Upper lobe of left lung (tissue), 6 donors: ENCODE measurements at places on chromosomes 1 and 21. TPM values are rescaled to one million over a fixed set of nuclear protein-coding genes. Genes with fewer than 3 reads are reported as not detected.

DNA sequence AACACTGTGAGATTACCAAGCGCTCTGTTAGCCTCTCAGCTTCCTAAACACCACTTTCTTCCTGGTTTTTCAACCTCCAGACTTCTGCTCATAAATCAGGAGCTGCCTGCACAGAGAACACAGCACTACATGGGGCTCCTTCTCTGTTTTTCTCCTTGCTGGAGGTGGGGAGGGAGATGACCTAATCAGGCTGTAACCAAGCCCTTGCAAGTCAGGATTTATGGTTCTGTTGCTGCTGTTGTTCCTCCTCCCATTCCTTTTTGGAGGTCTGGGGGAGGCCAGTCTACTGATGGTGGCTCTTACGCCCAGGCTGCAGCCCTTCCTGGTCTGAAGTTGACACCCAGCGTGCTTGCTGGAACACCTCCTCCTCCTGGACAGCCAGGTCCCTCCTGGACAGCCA is 80.9 kb upstream of the AJAP1 start:
- DNase-seq = no peak

GRCh38 chr21:44949779-44950198 is 10.0 kb downstream of the SLX9 start:
- DNase-seq = no peak

GRCh38 chr1:230167419-230167852 is 100.4 kb downstream of the GALNT2 start:
- peak; percentile 68 for DNase-seq

DNA sequence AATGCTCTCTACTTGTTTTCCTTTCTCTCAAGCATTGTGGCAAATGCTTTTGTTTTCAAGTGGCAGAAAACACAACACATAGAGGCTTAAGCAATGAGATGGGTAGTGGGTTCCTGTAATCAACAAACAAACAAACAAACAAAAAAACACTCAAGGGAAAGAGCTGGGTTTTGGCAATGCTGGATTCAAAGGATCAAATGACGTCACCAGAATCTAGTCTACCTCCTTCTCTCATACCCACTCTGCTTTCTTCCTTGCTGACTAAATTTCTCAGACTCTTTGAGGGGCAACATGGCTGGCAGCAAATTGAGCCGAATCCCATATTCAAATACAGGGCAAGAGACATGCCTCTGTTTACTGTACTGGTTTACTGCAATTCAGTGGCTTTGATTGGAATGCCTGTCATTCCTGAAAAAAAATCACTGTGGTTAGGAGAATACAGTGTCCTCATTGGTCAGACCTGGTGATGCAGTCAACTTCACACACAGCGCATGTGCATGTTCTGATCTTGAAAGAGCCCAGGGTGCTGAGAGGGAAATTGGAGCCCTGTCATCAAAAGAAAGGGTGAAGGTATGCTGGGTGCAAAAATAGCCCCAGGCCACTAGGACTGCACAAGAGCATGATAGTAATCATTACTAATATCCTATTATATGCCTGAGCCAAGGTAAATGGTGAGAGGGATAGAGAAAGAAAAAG is 356.2 kb downstream of the KCTD3 start:
- no peak for DNase-seq

DNA sequence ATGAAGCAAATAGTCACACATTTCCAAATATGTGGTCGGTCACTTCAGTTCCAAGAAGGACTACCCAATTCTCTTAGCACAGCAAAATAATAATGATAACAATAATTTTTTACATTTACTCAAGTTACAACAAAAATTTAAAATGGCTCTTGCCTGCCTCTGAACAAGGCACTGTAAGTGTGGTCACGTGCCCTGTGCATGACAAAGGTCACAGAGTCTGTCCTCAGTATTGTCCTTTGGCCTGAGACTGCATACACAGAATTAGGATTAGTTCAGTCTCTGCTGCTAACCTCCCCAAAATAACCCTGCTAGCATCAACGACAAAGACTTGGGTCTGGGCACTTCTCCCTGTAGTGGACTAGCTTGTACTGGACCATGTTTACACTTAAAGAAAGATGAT is 297.1 kb upstream of the DUSP10 start:
- no peak for DNase-seq

DNA sequence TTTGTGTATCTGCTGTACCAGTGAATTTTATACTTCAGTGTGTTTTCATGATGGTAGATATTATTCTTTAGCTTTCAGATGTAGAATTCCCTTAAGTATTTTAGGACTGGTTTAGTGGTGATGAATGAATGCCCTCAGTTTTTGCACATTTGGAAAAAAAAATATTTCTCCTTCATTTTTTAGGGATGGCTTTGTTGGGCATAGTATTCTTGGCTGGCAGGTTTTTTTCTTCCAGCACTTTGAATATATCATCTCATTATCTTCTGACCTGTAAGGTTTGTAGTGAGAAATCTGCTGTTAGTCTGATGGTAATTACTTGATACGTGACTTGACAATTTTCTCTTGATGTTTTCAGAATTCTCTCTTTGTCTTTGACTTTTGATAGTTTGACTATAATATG is 66.8 kb downstream of the XPR1 start:
- no peak for DNase-seq

DNA sequence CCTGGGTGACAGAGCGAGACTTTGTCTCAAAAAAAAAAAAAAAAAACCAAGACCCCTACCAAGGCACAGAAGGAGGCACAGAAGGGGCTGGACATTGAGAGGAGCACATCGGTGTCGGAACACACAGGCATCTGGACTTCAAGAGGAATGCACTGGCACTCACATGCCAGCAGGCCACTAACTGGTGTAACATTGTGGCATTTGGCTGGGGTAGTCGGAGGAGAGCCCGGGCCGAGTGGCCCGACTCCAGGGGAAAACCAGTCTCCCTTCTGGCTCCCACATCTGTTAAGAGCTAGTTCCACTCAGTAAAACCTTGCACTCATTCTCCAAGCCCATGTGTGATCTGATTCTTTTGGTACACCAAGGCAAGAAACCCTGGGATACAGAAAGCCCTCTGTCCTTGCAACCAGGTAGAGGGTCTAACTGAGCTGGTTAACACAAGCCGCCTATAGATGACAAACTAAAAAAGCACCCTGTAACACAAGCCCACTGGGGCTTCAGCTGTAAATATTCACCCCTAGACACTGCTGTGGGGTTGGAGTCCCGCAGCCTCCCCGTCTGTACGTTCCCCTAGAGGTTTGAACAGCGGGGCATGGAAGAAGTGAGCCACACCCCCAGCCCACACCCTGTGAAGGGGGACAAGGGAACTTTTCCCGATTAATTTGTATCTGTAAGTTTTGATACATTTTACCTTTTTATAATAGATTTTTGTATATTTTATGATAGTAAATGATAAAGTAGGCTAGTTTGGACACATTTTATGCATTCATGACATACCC is 17.2 kb upstream of the AKIRIN1 start:
- DNase-seq = no peak

DNA sequence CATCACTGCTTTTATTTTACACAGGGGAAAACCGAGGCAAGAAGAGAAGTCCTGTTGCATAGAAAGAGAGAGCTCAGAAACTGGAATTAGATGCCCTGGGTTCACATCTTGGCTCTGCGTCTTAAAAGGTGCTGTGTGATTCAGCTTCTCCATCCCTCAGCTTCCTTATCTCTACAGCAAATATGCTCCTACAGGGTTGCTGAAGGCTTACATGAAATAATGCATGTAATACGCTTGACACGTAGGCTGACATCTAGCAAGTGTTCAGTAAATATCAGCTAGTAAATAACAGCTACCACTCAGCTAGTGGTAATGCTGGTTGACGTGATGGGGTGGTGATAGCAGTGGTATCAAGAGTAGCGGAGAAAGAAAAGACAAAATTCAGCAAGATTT is 77.1 kb upstream of the CD55 start:
- DNase-seq = no peak

DNA sequence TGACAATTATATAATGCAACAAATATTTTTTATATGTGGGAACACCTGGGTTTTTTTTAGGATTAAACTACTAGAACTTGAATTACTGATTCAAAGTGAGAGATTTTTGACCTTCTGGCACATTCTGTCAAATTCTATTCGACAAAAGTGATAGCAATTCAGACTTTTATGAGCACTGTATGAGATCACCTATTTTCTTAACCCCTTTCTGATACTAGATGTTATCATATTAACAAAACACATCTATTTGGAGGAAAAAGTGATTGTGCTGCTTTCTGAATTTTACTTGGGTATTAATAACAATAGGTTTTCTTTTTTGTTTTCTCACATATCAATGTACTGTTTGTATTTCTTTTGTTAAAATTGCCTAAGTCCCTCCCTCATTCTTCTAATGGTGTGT is 174.9 kb upstream of the GREM2 start:
- no peak for DNase-seq

DNA sequence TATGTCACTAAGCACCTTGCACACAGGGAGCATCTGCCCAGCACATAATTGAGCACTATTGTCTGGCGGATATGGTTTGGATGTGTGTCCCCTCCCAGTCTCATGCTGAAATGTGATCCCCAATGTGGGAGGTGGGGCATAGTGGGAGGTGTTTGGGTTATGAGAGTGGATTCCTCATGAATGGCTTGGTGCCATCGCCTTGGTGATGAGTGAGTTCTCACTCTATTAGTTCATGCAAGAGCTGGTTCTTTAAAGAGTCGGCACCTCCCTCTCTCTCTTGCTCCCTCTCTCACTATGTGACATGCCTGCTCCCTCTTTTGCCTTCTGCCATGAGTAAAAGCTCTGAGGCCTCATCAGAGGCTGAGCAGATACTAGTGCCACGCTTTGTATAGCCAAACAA is 9.5 kb downstream of the CTSK start:
- no peak for DNase-seq

DNA sequence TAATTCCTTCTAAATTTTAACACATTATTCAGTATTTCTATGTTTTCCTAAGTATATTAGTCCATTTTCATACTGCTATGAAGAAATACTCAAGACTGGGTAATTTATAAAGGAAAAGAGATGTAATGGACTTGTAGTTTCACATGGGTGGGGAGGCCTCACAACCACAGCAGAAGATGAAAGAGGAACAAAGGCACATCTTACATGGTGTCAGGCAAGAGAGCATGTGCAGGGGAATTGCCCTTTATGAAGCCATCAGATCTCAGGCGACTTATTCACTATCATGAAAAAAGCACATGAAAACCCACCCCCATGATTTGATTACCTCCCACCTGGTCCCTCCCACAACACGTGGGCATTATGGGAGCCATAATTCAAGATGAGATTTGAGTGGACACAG is 15.6 kb downstream of the GBP5 start:
- no peak for DNase-seq

DNA sequence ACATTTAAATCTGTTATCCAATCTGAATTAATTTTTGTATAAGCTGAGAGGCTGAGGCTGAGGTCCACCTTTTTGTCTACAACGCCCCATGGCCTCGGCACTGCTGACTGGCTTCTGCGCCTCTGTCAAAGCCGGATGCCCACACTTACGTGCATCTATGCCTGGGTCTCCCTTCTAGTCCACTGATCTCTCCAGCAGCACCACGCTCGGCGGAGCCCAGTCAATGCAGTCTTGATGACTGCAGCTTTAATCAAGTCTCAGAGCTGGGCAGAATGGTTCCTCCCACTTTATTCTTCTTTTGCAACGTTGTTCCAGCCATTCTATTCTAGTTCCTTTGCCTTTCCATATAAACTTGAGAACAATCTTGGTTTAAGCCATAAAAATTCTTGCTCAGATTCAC is 9.4 kb downstream of the PRDM15 start:
- no peak for DNase-seq

- peak; percentile 34 for DNase-seq
These were observed 339.2 kb upstream of the KAZN start for GRCh38 chr1:14259191-14259757.

DNA sequence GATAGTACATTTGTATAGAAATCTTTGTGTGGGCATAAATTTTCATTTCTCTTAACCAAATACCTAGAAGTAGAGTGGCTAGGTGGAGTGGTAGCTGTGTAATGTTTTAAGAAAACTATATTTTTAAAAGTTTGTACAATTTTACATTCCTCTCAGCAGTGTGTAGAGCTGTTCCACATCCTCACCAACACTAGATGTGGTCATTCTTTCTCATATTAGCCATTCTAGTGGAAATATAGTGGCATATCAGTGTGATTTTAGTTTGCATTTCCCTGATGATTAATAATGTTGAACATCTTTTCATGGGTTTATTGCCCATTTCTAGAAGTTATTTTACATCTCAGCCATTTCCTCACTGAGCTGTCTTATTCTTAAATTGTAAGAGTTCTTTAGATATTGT is 65.5 kb downstream of the ITSN1 start:
- DNase-seq = no peak

DNA sequence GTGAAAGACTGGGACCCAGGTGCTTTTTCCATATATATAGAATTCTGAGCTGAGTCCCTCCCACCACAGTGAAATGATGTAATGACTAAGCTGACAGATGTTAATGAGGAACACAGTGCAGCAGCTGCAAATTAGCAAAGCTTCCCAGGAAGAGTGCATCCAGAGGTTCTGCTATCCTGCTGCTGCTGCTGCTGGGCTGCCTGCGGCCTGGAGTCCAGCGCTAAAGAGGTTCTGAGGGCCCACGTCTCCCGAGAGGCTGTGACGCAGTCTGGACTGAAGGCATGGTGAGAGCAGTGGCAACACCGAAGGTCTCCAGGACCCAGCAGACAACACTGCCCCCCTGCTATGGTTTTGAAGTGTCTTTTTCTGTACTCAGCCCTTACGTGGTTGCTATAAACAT is 63.9 kb downstream of the URB2 start:
- DNase-seq = peak; percentile 34

- DNase-seq = no peak
These were observed 44.5 kb downstream of the IL12RB2 start for GRCh38 chr1:67352211-67352610.

DNA sequence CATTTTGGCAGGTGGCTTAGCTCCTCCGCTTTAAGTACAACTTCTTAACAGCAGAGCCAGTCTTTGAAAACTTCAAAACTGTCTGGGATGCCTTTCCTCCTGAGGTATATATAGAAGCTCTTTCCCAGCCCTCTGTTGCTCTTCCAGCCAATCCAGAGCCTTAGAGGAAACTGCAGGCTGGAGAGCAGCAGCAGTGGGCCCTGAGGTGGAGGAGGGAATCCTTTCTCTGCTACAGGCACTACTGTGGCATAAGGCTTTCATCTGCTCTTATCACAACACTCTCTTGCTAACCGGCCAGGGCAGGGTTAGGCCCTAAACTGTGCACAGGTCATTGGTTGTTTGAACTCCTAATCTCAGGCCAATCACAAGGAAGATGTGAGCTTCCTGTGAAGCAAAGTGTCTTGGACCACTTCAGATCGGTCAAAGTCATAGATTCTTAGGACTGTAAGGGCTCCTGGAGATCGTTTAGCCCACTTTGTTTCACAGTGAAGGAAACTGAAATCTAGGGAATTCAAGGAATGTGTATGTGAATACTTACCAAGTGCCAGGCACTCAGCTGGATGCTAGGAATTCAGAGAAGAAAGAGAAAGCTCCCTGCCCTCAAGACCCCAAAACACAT is at the start of gene RGS5:
Gene RGS5, minus strand, starts transcription at position 84 of the 619 bp plus-strand sequence. Its CDS starts 81 bp downstream, at position 3.
- DNase-seq = no peak

GRCh38 chr1:24696041-24696755 is 49.0 kb upstream of the CLIC4 start:
- no peak for DNase-seq

- peak; percentile 84 for DNase-seq
These were observed 3.6 kb downstream of the REN start for GRCh38 chr1:204162494-204163074.

GRCh38 chr1:10795276-10796021 is 997 bp downstream of the CASZ1 start:
- peak; percentile 46 for DNase-seq

SIPA1L2 gene
- total RNA-seq = 49.6 TPM

NUAK2 gene
- 14.7 TPM for total RNA-seq

RAB25 gene
- 58.7 TPM for total RNA-seq

AADACL4 gene
- total RNA-seq = not detected

ADGRL4 gene
- total RNA-seq = 13.6 TPM

SH2D1B gene
- total RNA-seq = not detected

PODN gene
- 15.2 TPM for total RNA-seq

S100A9 gene
- total RNA-seq = 1,125 TPM

OR2T6 gene
- total RNA-seq = not detected

KCNE2 gene
- total RNA-seq = not detected
